ENCODE measurements at places on chromosomes 5 and 9. TPM values are rescaled to one million over a fixed set of nuclear protein-coding genes. Genes with fewer than 3 reads are reported as not detected.

DNA sequence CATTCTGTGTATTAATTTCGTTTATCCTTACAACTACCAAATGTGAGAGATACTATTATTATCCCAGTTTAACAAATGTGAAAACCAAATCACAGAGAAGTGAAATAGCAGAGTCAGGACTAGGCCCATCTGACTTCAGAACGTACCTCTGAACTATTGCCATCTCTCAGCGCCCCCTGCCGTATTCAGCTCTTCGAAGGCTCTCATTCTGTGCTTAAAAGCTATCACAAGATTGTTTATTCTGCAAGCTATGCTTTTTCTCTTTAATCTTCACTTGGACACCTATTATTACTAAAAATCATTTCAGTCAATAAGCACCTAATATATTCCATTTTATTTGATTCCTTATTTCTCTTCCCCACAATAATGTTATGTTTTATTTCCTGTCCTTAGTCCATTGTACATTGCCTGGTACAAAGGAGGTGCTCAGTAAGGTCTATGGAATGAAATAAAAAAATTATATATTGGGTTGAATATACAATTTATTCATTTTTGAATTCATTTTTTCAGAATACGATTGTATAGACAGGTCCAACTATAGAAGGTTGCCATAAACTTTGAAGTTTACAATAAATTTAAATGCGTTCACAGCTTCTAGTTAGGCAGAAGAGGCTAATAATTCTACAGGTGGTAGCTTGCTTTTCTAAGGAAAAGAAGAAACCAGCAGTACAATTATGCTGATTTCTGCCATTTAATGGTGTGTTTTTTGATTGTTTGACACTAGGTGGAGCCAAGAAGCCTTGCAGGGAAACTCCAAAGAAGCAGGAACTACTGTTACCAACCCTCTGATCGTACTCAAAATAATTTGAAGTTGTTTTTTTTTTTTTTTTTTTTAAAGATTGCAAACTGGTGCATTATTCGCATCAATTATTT, 202.2 kb upstream of the DMRTA1 start:
- peak; percentile 49 for DNase-seq

GRCh38 chr9:79731171-79731890, 159.6 kb downstream of the TLE4 start:
- DNase-seq = no peak

DNA sequence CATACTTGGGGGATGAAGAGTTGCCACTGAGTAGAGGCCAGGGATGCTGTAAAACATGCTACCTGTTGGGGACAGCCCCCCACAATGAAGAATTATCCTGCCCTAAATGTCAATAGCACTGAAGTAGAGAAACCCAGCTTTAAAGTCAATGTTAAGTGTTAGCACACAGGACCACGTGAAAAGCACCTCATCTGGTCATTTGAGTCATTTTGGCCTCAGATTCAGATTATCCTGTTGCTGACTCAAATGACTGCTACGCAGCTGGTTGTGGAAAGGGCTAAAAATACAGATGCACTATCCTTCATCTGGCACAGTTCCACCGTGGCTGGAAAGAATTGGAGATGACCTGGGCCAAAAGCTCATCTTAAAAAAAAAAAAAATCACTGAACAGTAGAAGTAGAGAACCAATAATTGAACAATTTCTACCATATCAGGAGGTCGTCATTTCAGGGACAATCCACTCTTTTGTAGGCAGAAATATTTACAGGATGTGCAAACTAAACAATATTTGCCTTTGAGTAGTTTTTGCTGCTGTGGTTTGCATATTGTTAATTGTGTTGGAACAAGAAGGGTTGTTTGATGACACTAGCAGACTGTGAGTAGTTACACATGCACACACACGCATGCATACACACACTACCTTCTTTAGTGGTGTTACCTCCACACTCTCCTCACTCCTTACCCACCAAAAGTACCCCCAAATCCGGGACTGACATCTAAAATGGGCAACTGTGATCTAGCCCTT, 195.3 kb upstream of the KLF9 start:
- no peak for DNase-seq

DNA sequence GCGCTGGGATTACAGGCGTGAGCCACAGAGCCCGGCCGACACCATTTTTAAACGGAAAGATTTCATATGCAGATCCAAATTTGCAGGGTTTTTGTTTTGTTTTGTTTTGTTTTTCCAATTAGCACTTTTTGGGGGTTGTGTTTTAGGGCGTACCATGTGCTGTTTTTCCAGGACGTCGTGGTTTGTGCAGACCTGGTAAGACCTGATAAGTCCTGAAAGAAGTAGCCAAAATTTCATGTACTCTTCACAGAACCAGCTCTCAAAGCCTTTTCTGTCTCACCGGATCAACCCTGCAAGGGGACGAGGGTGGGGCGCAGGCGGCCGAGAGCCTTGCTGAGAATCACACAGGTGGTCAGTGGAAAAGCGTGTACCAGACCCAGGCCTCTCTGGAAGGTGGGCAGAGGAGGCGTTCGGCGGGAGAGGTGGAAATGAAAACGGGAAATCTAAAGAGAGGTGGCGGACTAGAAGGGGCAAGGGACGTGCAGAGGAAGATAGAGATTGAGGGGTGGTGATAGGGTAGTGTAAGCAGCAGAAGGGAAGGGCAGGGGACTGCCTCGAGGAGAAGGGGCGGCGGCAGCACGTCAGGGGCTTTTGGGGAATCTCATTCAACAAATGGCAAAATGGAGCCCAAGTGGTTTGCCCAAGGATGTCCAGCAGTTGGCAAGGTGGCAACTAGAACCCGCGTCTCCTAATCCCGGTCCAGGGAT, 1.1 kb upstream of the FAF2 start:
- DNase-seq = peak; percentile 28

GRCh38 chr5:175718401-175719108, 60.7 kb downstream of the HRH2 start:
- DNase-seq = no peak

DNA sequence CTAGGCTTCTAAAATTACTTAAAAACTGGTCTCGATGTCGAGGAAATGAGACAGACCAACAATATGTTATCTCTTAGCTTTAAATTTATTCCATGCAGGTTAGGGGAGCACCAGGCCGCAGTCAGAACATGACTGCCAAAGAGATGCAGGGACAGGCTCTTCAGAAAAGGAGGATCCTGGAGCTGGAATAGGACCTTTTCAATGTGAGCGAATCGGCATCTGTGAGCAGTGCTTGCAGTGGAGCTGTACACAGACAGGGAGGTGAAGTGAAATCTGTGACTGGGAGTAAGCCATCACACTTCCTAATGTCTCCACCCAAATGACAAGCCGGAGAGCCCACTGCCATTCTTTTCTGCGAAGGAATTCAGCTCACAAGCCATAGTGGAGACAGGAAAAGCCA, 78.2 kb downstream of the EFNA5 start:
- DNase-seq = no peak

- no peak for DNase-seq
Observed at GRCh38 chr5:24510523-24510988, 134.2 kb downstream of the CDH10 start.

GRCh38 chr5:25458628-25459027, 813.9 kb upstream of the CDH10 start:
- DNase-seq = no peak

Gene CHSY3
- total RNA-seq = 0.33 TPM

Gene SERF1A
- total RNA-seq = 1.1 TPM

Gene GBGT1
- 1.2 TPM for total RNA-seq

Measured in PC-9 (cell line).